Bronchial smooth muscle cell (primary cell): ENCODE measurements at places on chromosomes 16 and 17. TPM values are rescaled to one million over a fixed set of nuclear protein-coding genes. Genes with fewer than 3 reads are reported as not detected.

TPSG1 gene
- not detected in 2 replicates for total RNA-seq

GPR142 gene
- total RNA-seq: 0.16 TPM in 1 of 2 replicates, not detected in the other

CMC2 gene
- 23.3 and 31.3 TPM in 2 replicates for total RNA-seq

USB1 gene
- total RNA-seq: 11.2 and 14.3 TPM in 2 replicates

CSH2 gene
- total RNA-seq: not detected in 2 replicates

CTF1 gene
- total RNA-seq: 0.94 and 4.3 TPM in 2 replicates

ERN1 gene
- 4.3 and 7.8 TPM in 2 replicates for total RNA-seq

NGFR gene
- total RNA-seq: 0.26 and 0.32 TPM in 2 replicates

NACA2 gene
- total RNA-seq: not detected in 2 replicates

ANKRD40CL gene
- total RNA-seq: not detected in 2 replicates

CA4 gene
- total RNA-seq: 0.09 TPM in 1 of 2 replicates, not detected in the other

SLC13A5 gene
- not detected in 2 replicates for total RNA-seq

CACNG3 gene
- not detected in 2 replicates for total RNA-seq

COA3 gene
- 70.6 and 86.2 TPM in 2 replicates for total RNA-seq

TRPV2 gene
- 63.0 and 71.9 TPM in 2 replicates for total RNA-seq

SLC5A10 gene
- total RNA-seq: not detected in 2 replicates

HSD3B7 gene
- total RNA-seq: 14.3 and 20.8 TPM in 2 replicates

ADAD2 gene
- total RNA-seq: not detected in 2 replicates

FBXW10 gene
- total RNA-seq: under 0.01 TPM in 2 replicates

FBXL16 gene
- total RNA-seq: under 0.01 and 0.09 TPM in 2 replicates

SCNN1B gene
- not detected in 2 replicates for total RNA-seq

GRAPL gene
- 0.16 TPM in 1 of 2 replicates, not detected in the other for total RNA-seq

NLGN2 gene
- total RNA-seq: 6.8 and 7.1 TPM in 2 replicates

ZNF18 gene
- 8.2 and 10.6 TPM in 2 replicates for total RNA-seq

B3GNT9 gene
- 30.4 and 30.6 TPM in 2 replicates for total RNA-seq

SPATA32 gene
- not detected in 2 replicates for total RNA-seq

TMEM97 gene
- total RNA-seq: 4.3 and 10.1 TPM in 2 replicates

GAS7 gene
- 4.9 and 19.4 TPM in 2 replicates for total RNA-seq

PRAC1 gene
- total RNA-seq: not detected in 2 replicates

PTX4 gene
- not detected in 2 replicates for total RNA-seq

TBC1D3B gene
- 2.6 and 3.2 TPM in 2 replicates for total RNA-seq

XAF1 gene
- total RNA-seq: 27.4 and 42.6 TPM in 2 replicates

TEX14 gene
- total RNA-seq: under 0.01 TPM in 2 replicates

CCDC144A gene
- total RNA-seq: 1.7 and 7.9 TPM in 2 replicates

GOT2 gene
- total RNA-seq: 12.4 and 22.2 TPM in 2 replicates

CES5A gene
- not detected in 2 replicates for total RNA-seq

TMC6 gene
- 0.47 and 1.5 TPM in 2 replicates for total RNA-seq

DPEP2 gene
- not detected in 2 replicates for total RNA-seq

CRHR1 gene
- total RNA-seq: not detected in 2 replicates

CIBAR2 gene
- total RNA-seq: not detected in 2 replicates
